ENCODE measurements at places on chromosomes 13 and 19.
A peak's percentile ranks its signal among the peaks of the same experiment; 100 is the strongest.

DNA sequence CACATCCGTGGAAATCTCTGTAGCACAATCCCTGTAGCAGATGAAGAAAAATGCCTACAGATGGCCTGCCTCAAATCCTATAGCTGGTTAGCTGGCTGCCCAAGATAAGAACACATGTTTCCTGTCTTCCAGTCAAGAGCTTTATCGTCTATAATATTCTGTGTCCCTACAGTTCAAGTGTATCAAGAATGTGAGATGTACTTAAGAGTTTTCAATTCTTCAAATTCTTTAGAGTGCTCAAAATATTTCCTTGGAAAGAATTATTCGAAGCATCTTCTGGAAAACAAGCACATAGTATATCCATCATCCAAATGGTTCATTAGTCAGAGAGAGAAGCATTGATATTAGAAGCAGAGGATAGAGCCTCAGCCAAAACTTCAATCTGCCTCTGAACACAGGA, 239.8 kb downstream of the COG6 start:
- no peak for DNase-seq

GRCh38 chr13:37418490-37418889, 180.1 kb downstream of the POSTN start:
- no peak for DNase-seq

DNA sequence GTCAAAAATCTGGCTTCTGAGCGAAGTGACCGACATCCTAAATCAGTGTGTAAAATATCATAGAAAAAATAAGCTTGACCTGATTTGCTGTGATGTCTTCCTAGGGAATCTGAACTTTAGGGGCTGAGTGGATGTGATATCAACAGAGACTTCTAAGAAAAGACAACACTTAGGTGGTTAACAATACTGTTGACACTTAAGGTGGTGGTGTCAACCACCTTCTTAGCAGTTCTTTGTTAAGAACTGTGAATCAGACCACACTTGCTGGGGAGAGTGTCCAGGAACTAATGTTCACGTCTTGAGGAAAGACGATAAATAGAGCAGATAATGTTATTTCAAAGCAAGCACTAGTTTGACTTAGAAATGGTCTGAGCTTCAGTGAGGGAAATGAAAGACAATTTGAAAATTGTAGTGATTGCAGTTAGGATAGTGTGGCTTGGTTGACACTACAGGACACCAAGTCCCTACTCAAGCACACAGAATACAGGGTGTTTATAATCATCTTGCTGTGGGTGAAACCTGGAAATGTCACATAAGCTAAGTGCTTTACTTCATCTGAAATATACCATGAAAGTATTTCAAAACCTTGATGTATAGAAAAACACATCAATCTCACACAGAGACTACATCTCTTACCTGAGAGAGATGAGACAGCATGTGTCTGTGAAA, 1936.5 kb downstream of the PCDH9 start:
- no peak for DNase-seq

DNA sequence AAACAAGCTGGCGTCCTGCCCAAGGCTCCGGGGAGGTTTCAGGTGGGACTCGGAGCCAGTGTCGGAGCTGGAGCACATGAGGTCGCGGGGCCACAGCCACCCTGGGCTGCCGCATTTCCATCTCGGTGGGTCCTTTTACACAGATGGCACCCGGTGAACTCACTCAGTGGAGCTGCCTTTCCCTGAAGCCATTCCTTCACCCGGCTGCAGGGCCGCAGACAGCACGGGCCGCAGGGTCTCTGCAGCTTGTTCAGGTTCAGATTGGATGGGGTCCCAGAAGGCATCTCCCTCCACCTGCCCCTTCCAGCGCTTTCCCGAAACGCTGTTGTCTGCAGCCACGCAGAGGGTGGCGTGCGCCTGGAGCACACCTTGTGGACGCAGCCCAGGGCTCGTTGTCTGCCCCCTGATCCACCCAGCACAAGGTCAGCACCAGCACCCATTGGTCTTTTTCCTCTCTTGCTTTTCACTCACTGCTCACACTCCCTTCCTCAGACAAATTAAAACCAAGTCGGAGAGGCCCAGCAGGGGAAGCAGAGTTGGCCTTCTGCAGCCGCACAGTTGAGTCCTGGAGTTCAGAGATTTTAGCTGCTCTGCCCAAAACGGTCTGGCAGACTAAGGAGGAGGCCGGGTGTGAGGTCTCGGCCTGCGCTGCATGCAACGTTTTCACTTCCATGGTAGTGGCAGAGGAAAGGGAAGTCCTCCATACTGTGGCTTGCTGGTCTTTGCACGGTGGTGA, 18.1 kb downstream of the MCF2L start:
- DNase-seq, result no peak

DNA sequence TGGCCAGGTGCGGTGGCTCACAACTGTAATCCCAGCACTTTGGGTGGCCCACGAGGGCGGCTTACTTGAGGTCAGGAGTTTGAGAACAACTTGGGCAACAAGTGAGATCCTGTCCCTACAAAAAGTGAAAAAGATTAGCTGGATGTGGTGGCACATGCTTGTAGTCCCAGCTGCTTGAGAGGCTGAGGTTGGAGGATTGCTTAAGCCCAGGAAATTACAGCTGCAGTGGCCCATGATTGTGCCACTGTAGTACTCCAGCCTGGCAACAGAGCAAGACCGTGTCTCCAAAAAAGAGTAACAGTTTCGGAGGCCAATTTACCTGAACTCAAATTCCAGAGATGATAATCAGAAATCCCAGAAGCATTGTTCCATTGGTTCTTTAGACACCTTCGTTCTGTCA, 4.4 kb downstream of the ZNF473 start:
- no peak for DNase-seq

DNA sequence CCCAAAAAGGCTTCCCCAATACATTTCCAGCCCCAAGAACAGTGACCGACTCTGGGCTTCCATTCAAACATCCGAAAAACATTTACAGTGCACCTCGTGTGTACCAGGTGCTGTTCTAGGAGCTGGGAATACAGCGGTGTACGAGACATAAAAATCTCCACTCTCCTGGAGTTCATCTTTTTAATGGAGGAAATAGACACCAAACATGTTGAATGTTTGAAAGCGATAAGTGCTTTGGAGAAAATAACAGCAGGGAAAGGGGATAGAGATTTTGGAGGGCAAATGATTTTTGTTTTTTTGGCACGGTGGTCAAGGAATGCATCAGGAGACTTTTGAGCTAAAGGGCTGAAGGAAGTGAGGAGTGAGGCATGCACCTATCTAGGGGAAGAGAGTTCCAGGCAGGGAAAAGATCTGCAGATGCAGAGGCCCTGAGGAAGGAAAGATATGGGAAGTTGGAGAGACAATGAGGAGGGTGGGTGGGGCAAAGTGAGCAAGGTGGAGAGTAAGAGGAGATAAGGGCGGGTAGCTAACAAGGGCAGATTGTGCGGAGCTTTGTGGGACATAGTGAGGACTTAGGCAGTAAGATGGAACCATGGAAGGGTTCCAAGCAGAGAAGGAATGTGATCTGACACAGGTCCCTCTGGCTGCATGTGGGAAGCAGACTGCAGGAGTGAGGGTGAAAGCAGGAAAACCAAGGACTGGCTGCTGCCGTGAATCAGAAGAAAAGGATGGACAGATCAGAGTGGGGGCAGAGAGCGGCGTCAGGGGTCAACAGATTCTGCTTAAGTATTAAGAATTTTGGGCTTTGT, 703 bp upstream of the FBL start:
- no peak for DNase-seq

- DNase-seq, result no peak
These were observed 19.2 kb upstream of the ZC3H13 start for GRCh38 chr13:46071590-46072249.

DNA sequence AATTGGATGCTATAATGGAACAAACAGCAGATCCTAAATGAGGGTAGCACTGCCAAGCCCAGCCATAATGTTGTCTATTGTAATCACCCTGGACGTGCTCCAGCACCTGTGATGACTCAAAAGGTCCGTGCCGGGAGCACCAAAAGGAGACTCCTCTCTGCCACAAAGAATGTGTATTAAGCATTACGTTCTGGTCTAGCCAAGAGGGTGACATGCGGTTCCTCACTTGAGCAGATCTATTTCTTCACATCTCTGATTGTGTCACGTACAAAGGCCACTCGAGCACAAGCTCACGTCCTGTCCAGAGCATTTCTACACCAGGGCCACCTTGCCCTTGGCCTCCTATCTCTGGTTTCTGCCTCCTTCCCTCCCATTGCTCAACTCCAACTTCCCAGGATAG, 219.9 kb upstream of the IRS2 start:
- DNase-seq, result peak; percentile 78

DNA sequence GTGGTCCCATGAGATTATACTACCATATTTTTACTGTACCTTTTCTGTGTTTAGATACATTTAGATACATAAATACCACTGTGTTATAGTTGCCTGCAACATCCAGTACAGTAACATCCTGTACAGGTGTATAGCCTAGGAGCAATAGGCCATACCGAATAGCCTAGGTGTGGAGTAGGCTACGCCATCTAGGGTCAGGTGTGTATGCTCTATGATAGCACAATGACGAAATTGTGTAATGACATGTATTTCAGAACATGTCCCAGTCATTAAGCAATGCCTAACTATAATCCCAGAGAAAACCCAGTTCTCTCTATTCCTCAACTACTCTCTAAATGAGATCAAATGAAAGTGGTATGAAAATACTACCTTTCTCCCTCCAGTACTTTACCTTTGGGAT, 3.9 kb downstream of the SLC25A15 start:
- no peak for DNase-seq

DNA sequence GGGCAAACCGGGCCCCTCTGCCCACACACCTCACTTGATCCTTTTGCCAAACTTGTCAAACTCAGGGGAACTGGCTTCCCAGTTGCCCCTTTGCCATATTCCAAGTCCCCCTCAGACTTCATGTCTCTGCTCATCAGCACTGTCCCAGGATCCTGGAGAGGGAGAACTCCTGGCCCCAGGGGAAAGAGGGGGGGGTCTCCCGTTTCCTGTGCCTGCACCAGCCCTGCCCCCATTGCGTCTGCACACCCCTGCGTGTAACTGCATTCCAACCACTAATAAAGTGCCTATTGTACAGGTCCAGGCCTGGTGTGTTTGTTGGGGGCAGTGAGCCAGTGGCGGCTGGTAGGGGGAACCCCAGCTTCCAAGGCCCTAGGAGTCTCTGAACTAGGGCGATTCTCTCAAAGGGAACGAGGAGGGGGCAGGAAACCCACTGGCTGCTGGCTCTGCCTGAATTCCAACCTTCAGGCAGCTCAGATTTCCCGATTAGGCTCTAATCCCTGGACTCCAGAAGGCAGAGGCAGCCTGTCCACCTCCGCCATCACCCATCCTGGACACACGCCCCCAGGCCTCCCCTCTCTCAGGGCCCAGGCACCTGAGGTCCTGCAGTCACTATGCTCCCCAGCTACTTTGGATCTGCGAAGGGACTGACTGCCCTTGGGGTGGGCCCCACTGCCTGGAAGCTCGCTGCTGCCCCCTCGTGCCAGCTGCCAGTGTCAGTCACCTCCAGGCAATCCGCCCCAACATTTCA, 9.7 kb upstream of the ILF3 start:
- peak; percentile 37 for DNase-seq

Data from DMS153 (cell line).